ENCODE measurements at places on chromosomes 1 and 21. TPM values are rescaled to one million over a fixed set of nuclear protein-coding genes. Genes with fewer than 3 reads are reported as not detected.

- DNase-seq: no peak
These were observed 12.5 kb downstream of the MAST2 start for GRCh38 chr1:45815667-45816458.

DNA sequence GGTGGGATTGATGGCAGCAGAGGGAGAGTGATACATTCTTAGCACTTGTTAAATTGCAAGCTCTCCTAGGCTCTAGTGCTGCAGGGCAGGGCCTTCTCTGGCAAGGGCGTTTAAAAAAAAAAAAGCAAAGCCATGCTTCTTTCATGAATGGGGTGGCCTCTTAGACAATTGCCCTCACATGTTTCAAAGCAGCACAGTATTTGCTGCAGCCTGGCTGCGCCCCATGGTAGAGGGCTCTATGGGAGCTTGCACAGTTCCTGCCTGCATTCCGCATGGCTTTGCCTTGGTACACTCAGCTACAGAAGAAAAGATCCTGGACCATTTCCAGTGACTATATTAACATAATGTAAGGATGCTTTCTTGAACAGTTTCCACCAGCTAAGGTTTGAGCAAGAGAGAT is 267.2 kb downstream of the ZNF648 start:
- no peak for DNase-seq

DNA sequence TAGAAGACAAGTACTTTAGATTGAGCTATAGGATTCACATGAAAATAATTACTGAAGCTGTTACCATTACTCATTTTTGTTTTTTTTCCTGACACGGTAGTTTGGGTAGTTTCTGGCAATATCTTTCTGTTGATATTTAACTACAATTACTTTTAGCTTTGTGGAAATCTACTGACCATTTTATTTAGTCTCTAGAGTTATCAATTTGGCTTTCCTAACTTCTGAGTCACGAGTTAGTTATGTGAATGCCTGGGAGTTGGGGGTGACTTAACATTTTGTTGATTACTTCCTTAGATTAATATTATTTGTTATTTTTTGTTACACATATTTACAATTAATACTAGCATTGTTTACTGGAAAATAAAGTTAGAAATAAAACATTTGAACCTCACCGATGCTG is 160.6 kb downstream of the HMCN1 start:
- no peak for DNase-seq

CSMD2 gene
- 1.0 TPM for polyA plus RNA-seq

DNA sequence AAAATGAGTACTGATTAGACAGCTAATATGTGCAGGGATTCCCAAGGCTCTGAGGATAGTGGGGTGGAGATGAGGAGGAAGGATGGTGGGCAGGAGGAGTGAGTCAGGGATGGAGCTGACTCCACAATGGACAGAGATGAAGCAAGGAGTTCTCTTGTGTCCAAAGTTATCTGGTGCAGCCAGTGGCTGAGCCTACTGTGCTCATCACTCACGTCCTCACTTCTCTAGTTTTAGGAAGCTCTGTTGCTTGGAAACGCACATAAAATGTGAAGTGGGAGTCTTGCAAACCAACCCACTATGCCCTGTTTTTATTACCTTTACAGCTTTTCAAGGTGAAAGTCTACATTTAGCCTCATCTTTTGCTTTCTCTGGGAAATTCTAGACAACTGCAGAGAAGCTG is 36.5 kb upstream of the SAMD13 start:
- DNase-seq: no peak

DNA sequence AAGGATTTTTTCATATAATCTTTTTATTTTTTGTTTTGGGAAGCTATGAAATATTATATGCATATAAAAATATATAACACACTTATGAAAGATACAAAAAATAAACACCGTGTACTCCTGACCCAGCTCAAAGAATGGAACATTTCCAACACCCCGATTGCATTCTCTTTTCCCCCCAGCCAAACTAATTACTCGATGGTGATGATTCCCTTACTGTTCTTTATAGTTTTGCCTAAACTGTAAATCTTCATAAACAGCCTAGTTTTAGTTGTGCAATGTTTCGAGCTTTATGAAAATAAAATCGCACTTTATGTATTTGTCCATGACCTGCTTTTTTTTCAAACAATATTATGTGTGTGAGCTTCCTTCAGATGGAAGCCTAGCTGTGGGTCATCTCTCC is 352.0 kb upstream of the KAZN start:
- DNase-seq: no peak

- no peak for DNase-seq
These were observed 20.4 kb upstream of the RCAN1 start for GRCh38 chr21:34635307-34635706.

CD1B gene
- not detected for polyA plus RNA-seq

OR2L8 gene
- not detected for polyA plus RNA-seq

- no peak for DNase-seq
These were observed 9.9 kb downstream of the MYOM3 start for GRCh38 chr1:24101796-24102586.

DNA sequence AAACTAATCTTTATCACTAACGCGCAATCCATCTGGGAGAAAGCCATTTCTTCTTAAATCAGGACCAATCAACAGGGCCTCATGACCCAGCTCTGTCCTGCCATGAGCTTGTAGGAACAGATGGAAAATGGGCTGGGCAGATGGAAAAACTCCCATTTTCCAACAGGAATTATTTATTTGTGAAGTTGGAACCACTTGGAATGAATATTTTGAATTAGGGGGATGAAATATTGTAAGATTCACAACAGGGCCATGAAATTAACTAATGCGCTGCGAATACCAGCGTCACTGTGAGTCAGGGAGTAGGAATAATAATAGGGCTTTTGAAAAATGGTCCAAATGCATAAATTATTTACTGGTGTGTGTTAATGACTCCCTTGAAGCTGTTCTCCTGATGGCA is 53.1 kb upstream of the CYP2J2 start:
- DNase-seq: no peak

CD52 gene
- polyA plus RNA-seq: 5.8 TPM

DNA sequence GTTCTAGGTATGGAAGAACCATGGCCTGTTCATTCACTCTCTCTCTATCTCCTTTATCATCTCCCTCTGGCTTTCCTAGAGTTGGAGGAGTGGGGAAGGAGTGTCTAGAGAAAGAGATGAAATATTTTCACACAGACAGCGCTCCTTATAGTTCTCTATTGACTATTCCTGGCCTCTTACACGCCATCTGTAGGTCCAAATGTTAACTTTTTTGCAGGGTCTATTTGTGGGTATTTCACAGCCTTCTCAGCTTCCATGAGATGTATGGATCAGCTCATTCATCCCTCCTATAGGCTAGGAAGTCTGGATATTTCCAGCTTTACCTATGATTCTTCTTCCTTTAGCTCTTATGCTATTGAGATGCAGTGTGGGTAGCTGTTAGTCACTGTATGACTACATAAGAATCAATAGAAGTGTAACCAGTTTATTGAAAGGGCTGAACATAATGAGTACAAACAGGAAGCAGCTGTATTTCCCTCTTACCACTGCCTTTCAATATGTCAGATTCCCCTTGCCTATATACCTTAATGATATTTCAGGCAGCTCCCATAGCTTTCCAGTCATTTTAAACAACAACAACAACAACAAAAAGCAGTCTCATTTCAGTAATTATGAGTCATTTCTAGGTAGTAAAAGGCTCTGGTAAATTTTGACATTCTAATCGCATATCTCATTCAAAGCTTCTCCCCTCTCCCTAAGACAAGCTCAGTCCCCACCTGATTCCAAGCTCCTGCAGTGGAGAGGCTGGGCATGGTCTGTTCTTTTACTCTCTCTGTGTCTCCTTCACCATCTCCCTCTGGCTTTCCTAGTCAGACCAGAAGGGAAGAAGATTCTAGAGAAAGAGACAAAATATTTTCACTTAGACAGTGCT is 149.5 kb downstream of the TTLL7 start:
- DNase-seq: no peak

KCNN3 gene
- polyA plus RNA-seq: 2.5 TPM

DNA sequence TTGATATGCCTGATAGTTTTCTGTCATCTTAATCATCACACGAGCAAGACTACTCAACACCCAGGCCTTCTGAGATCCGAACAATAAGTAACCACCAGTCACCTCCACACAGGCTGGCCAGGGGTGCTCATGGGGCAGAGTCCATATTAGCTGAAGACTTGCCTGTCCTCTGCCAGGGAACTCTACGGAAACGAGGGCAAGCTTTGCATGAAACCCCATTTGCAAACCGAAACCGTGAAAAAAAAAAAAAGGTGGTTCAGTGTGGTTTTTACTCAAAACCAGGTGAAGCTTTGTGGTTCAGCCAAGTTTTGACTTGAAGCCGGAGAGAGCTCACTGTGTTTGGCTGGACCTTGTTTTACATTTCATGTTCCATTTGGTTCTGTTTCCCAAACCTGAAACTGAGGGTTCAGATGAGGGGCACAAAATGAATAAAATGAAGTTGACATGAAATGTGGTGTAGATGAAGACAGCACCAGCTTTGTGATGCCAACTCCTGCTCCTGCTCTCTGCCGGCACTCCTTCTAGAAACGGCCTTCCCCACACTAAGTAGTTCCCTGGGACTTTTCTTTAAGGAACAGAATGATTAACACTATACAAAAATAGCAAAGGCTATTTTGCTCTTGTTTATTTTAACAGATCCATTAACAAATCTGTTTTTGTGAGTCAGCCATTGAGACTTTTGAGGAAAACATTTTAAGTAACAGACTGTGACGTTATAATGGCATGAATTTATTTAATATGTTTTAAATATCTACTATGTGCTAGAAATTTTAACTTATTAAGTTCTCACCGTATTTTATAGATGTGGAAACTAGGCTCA is 74.7 kb downstream of the RUNX1 start:
- no peak for DNase-seq

DNA sequence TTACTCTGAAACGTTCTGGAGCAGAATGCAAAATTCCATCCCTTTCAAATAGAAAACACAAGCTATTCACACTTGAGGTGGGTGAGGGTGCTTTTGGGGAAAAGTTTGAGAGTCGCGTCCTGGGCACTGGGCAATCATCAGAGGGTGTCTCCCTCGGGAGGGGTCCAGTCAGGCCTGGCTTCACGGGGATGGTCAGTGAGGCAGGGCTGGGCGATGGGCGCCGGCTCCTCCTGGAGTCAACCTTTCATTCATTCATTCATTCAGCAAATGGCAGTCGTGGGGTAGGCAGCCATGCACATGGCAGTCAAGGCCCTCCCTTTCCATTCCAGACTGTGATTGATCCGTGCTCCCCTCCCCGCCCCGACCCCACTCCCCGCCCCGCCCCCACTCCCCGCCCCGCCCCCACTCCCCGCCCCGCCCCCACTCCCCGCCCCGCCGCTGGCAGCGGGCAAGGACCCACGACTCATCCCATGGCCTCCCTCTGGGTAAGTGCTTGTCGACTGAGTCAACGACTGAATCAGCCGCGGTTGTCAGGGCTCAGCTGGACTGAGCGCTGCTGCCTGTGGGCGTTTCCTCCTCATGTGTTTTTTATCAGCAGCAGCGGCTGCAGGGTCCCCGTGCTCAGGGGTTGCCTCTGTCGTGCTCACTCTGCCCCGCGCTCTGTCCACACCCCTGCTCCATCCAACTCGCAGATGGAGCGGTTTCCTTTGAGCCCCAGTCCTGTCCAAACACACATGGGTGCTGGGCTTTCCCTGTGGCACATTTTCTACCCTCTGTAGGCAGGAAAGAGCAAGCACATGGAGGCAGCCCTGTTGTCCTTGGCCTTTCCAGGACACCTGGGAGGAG is 12.5 kb upstream of the SPSB1 start:
- DNase-seq: no peak

- no peak for DNase-seq
These were observed 29.5 kb downstream of the WDR4 start for GRCh38 chr21:42849759-42850412.

TPRG1L gene
- 50.0 TPM for polyA plus RNA-seq

ZNF648 gene
- polyA plus RNA-seq: 0.48 TPM

DNA sequence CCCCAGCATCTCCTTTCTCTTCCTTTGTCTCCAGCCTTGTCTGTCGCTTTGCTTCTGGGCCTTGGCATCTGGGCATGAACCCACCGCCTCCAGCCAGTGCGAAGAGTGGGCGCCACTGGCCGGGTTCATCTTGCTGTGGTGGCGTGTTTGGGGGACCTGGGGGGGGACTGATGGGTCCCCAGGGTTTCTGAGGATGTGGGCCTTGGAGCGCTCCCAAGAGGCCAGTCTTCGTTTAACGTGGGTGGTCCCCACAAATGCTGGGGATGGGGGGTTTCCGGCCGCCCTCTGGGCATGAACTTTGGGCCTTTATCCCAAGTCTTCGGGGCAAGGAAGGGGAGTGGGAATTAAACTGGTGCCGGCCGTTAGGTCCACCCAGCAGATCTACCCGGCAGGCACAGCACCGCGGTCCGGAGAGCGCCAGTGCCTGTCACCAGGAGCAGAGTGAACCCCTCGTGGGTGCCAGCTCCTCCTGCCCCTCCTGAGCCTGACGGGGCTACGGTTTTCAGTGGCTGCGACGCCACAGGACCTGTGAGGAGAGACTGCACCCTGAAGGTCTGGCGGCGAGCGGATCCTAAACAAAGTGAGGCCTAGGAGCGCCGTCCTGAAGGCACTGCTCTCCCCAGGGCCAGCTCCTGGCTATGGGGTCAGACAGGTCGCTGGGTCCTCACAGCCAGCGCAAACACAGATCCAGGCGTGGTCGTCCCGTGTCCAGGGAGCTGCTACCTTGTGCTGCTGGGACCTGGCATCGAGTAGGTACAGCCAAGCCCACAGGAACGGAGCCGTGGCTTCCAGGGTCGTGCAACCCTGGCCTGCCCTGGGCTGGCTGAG is 12.1 kb upstream of the C1orf174 start:
- no peak for DNase-seq

GRCh38 chr1:93701629-93702028 is 20.0 kb upstream of the BCAR3 start:
- DNase-seq: no peak

SPRR2G gene
- polyA plus RNA-seq: not detected

- DNase-seq: no peak
These were observed 12.1 kb downstream of the SFPQ start for GRCh38 chr1:35180776-35181374.

DNA sequence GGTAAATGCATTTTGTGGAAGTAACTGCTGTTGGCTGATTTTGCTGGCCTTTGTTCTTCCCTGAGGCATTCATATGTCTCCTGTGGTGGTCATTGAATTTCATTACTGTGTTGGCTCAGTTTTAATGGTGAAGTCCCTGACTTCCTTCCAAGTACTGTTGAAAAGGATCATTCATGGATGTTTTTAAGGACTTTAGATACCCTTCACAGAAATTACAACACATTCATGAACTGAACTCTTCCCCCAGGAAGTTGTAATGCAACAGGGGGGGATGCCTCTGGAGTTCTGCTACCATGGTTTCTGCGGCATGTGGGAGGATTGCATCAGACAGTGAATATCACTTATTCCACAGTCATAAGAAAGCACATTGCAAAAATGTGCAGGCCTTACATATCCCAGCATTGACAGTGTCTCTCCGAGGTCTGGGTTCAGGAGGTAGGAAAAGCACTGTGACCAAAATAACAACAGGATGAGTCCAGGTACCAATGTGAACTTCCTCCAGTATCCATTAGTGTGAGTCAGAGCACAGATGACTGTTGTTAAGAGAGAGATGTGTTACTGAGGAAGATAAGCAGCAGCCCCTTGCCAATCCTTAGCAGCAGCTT is 2.1 kb upstream of the RAB3GAP2 start:
- DNase-seq: no peak

GRCh38 chr1:221511797-221512196 is 230.1 kb downstream of the DUSP10 start:
- no peak for DNase-seq

FCRL1 gene
- polyA plus RNA-seq: 0.10 TPM

GRCh38 chr1:12630946-12631530 is 12.8 kb upstream of the AADACL4 start:
- DNase-seq: no peak

- DNase-seq: no peak
These were observed 37.0 kb upstream of the ENAH start for GRCh38 chr1:225689882-225690459.

Data from right renal pelvis (tissue), 4 donors.